Activated CD4-positive, alpha-beta T cell treated with anti-CD3 and anti-CD28 coated beads, Interleukin-2, amount 50 U/mL, for 1 hour (primary cell): ENCODE measurements at places on chromosomes 3 and 15.

- no peak for DNase-seq
Observed at GRCh38 chr3:88267847-88268246, 118.1 kb downstream of the C3orf38 start.

DNA sequence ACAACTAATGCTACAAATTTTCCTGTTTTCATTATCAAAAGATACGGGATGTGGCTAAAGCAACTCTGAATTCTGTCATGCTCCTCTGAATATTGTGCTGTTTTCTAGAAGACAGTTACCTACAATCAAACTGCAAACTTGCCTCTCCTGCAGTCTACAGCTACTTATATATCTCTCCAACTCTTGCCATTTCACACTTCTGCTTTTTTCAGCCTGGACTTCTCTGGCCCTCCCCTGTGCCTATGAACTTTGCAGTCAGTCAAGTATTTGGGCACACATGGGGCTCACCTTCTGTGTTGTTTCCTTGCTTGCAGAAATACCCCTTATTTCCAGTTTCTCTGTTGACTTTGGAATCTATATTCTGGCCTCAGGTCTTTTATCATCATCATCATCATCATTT lies 575.6 kb downstream of the GRM7 start:
- DNase-seq: no peak

DNA sequence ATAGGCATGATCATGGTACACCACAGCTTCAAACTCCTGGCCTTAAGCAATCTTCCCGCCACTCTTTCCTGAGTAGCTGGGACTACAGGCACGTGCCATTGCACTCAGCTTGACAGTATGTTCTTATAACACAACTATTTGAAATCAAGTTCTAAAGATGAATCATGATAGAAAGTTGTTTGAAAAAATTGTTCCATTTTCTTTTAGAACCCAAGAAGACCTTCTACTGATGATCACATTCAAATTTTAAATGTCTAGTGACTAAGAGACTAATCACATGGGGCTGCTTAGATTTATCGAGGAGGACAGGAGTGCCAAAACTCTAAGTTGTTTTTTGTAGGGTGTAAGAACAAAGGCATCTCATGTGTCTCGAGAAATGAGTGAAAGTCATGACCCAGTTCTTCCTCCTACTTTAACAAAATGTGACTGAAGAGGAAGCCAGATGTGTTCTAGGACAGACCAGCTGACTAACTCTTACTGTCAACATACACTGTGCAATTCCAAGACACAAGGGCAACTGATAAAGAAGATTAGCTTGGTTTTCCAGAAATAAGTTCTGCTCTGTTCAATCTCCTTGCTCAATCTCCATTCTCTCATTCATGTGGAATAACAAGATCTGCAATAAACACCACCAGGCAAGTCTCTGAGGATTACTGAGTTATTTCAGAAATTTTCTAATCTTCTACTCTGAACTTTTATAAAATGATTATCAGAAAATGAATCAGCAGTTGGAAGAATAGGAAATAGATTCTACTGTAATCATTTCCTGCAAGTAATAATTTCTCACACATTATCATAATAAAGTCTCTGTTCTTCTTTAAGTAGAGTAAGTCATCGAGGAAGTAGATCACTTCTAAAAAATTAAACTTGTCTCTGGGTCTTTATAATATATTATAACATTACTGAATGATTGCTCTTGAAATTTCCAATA lies 122.6 kb upstream of the CCNL1 start:
- no peak for DNase-seq

DNA sequence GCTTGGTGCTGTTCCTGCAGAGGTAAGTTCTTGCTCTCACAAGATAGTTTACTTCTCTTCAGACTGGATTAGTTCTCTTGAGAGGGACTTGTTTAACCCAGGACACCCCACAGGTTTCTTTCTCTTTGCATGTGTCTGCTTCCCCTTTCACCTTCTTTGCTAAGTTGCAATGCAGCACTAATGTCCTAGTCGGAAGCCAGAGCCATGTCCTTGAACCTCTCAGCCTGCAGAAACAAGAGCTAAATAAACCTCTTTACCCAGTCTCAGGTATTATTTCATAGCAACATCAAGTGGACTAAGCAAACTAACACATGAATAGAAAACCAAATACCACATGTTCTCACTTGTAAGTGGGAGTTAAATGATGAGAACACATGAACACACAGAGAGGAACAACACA lies 915.2 kb downstream of the NSUN3 start:
- no peak for DNase-seq

DNA sequence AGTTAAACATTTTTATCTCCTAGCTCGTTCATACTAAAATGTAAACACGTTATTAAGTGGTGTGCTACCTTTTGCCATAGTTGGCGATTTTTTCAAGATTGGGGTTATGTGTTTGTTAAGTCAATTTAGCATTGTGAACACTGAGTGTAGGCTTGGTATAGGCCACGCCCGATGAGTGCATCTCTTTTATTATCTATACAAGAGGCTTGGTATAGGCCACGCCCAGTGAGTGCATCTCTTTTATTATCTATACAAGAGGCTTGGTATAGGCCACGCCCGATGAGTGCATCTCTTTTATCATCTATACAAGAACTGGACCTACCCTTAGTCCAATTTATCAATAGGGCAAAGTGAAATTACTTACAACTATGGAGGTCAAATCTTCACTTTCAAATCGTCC lies 70.4 kb downstream of the NIPA2 start:
- DNase-seq: no peak
